WTC11 (cell line): ENCODE measurements at places on chromosomes 16 and 17. TPM values are rescaled to one million over a fixed set of nuclear protein-coding genes. Genes with fewer than 3 reads are reported as not detected.

Gene RND2
- total RNA-seq = 46.9 to 51.8 TPM (median 50.2 TPM) in 3 replicates

Gene NHLRC4
- 0.76 to 0.92 TPM (median 0.87 TPM) in 3 replicates for total RNA-seq

Gene SCN4A
- 5.2 to 5.8 TPM (median 5.5 TPM) in 3 replicates for total RNA-seq

Gene RAB26
- total RNA-seq = 6.2 to 7.3 TPM (median 6.9 TPM) in 3 replicates

Gene HNF1B
- 0.14 to 0.26 TPM (median 0.23 TPM) in 3 replicates for total RNA-seq

- no peaks in the 10 kb centered on the region for H3K36me3 ChIP-seq
- H3K27me3 ChIP-seq = peaks cover 93% of the 10 kb centered on the region
- H3K27ac ChIP-seq = no peak overlapping the region
- DNase-seq = peak; percentile 20
Measured at GRCh38 chr16:54284931-54285413, 1.6 kb downstream of the IRX3 start.

DNA sequence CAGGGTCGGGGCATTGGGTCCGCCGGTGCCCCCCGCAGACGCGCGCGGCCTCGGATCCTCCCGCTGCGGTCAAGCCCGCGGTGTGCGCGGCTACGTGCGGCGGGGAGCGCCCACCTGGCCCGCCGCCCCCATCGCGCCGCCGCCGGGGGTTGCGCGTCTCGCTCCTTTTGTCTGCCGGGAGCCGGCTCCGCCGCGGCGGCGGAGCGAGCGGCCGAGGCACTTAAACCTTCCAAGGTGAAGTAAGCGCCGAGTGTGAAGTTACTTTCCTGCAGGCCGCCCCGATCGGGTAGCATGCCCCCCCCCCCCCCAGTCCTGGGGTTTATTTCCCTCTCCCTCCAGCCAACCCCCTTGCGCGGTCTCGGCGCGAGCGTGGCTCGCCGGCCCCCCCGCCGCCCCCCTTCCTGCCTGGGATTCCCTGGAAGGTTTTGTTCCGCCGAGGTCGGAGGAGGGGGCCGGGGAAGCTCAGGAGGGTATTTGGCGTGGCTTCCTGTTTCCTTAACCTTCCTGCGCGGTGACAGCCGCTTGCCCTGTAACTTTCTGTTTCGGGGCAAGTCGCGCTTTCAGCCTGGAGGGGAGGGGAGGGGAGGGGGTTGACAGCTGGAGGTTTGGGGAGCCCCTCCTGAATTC is 56.6 kb upstream of the GSE1 start:
- peaks cover 8% of the 10 kb centered on the region for H3K27me3 ChIP-seq
- DNase-seq = peak; percentile 65
- peaks cover 53% of the 10 kb centered on the region for H3K4me1 ChIP-seq
- no peak overlapping the region for H3K27ac ChIP-seq
- peak overlapping the region; percentile 69 for H3K4me3 ChIP-seq

GRCh38 chr16:23709536-23709935 is 3.5 kb downstream of the ERN2 start:
- peaks cover 5% of the 10 kb centered on the region; the same call in 1 of the 2 replicates for H3K4me1 ChIP-seq
- no peak for DNase-seq
- peaks cover 56% of the 10 kb centered on the region for H3K27me3 ChIP-seq
- H3K27ac ChIP-seq = no peak overlapping the region
- no peak overlapping the region for H3K4me3 ChIP-seq

DNA sequence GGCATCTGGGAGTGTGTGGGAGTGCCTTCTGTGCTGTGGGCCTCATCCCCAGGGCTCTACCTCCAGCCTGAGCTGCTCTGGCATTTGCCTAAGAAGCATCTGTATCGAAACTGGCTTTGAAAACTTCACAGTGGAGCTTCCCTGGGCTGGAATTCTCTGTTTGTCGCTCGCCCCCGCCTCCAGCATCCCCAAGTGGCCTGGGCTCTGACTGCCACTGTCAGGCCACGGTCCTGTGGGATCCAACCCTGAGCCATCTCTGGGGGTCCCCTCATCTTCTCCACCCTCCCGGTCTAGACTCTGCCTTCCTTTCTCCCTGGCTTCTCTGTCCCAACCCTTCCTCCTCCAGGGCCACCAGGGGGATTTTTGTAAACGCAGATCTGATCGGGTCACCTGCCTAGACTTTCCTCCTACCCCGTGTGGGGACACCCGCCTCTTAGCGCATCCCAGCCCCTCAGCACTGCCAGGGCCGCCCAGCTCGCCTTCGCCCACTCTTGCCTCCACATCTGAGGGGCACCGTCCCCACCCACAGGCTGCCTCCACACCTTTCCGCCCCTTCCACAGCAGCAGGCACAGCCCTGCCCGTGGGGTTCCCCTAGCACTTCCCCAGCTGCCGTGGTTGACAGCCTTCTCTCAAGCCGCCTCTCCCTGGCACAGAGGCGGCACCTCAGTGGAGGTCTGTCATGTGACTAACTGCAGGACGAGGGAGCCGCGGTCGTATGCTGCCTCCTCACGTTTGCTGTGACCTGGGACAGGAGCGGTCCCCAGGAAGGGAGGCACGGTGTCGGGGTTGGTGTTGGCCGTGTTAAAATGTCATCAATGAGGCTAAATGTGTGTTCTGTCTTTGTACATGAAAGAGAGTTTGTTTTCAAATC is 12.0 kb downstream of the TBC1D24 start:
- no peak overlapping the region for H3K4me3 ChIP-seq
- DNase-seq = no peak
- 0 out of 2 replicates have a peak, but pooled peaks cover 4% of the 10 kb centered on the region for H3K4me1 ChIP-seq
- H3K27ac ChIP-seq = peak overlapping the region; percentile 54

- peaks cover 15% of the 10 kb centered on the region; the same call in 1 of the 2 replicates for H3K27me3 ChIP-seq
- H3K4me1 ChIP-seq = peaks cover 37% of the 10 kb centered on the region
- H3K27ac ChIP-seq = no peak within 1 kb of the TSS; the same call in 1 of the 2 replicates
- DNase-seq = peak; percentile 23
- H3K4me3 ChIP-seq = peak within 1 kb of the TSS; percentile 20
Measured at GRCh38 chr17:49210158-49211029, at the start of the genes ABI3 and GNGT2. Gene ABI3 (plus strand): TSS chr17:49210707. CDS start chr17:49210725, 18 bp downstream. Gene GNGT2 (minus strand): TSS chr17:49210574. CDS start chr17:49207422, 3,152 bp downstream.

- H3K27me3 ChIP-seq = peaks cover 18% of the 10 kb centered on the region
- no peak overlapping the region for H3K27ac ChIP-seq
- H3K4me1 ChIP-seq = peaks cover 7% of the 10 kb centered on the region; the same call in 1 of the 2 replicates
Measured at GRCh38 chr17:74566132-74566753, 1.1 kb downstream of the CD300H start.

DNA sequence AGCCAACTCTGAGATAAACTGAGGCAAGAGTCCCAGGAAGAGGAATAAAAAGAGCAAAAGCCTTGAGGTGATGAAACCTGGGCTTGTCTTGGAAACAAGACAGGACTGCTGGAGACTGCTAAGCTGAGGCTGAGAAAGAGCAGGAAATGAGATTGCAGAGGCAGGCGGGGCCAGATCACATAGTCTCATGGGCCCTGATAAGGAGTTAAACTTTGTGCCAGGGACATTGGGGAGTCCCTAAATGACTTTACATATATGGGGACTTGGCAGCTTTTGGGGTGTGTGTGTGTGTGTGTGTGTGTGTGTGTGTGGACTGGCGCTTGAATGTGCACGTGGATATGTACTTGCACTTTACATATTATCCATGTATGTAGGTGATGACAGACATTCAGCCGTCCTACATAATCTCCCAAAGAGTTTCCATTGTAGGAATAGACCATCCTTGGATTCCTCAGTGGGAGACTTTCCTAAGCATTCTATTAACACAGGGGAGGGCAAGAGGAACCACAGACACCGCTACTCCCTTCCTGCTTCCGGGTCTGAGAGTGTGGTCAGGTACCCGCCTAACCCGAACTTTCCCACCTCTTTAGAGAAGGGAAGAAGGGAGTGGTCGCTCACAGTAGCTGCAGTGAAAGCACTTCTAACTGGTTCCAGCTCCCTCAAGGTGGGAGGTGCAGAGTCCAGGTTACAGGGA is 123.1 kb downstream of the LYRM1 start:
- H3K4me3 ChIP-seq = no peak overlapping the region
- H3K4me1 ChIP-seq = 0 out of 2 replicates have a peak, but pooled peaks cover 3% of the 10 kb centered on the region
- no peak overlapping the region for H3K27ac ChIP-seq
- H3K27me3 ChIP-seq = no peaks in the 10 kb centered on the region

- DNase-seq = no peak
- H3K4me3 ChIP-seq = no peak overlapping the region
- H3K4me1 ChIP-seq = peaks cover 12% of the 10 kb centered on the region
- H3K27me3 ChIP-seq = no peaks in the 10 kb centered on the region
Measured at GRCh38 chr17:44039829-44040635, 25.3 kb upstream of the TMEM101 start.

DNA sequence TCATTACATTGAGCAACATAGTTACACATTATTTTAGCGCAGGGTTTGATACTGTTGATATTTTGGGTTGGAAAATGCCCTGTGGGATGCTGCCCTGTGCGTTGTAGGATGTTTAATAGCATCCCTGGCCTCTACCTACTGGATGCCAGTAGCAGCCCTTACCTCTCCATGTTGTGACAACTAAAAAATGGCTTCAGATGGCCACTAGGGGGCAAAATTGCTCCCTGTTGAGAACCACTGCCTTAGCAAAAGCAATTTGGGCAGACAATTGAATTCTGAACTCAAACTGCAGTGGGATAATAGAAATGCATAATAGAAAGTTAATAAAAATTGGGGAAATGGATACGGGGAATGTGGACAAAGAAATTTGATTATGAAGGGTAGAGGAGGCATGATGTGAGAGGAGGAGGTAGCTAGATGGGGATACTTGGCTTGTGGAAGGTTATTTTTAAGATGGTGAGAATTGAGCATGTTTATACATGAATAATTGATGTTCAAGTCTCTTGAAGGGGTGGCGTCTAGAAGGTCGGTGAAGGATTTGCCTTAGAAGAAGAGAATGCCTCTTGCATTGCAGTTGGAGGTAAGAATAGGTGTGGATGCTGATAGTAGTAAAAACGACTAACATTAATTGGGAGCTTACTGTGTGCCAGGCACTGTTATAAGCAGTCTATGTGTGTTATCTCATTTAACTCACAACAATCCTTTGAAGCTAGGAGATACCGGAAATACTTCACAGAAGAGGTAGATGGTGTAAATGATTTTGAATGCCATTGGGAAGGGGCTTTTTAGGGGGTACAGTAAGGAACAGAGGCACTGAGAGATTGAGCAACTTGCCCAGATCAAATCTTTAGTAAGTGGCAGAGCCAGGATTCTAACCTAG is 19.0 kb downstream of the HEATR9 start:
- DNase-seq = peak; percentile 50
- H3K27me3 ChIP-seq = no peaks in the 10 kb centered on the region
- H3K36me3 ChIP-seq = peaks cover 43% of the 10 kb centered on the region
- no peak overlapping the region for H3K4me3 ChIP-seq
- peak overlapping the region; percentile 83; the same call in 1 of the 2 replicates for H3K27ac ChIP-seq

DNA sequence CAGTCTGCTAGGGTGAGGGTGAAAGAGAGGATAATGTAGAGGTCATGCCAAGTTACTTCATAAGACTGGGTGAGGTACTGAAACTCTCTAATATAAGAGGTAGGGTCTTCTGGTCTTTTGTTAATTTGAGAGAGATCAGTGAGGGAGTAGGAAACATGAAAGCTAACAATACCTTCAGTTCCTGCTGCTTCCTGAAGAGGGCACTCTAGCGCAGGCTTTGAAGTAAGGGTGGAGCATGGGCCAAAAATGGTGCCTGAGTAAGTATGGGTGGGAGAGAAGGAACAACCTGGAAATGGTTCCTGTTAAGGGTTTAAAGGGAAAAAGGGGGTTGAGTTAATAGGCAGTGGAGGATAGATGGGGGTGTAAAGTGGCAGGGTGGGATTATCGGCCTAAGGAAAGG is 2449.5 kb downstream of the TP53TG3F start:
- no peak overlapping the region for H3K4me3 ChIP-seq
- H3K27me3 ChIP-seq = peaks cover 35% of the 10 kb centered on the region
- H3K27ac ChIP-seq = no peak overlapping the region
- H3K36me3 ChIP-seq = peaks cover 88% of the 10 kb centered on the region

GRCh38 chr17:57965521-57966160 is 10.4 kb upstream of the CUEDC1 start:
- H3K4me1 ChIP-seq = peaks cover 8% of the 10 kb centered on the region
- DNase-seq = no peak
- peaks cover 2% of the 10 kb centered on the region; the same call in 1 of the 2 replicates for H3K27me3 ChIP-seq
- no peak overlapping the region for H3K27ac ChIP-seq
- no peak overlapping the region for H3K4me3 ChIP-seq

- DNase-seq = no peak
Measured at GRCh38 chr17:30808785-30809286, 15.7 kb downstream of the CRLF3 start.

GRCh38 chr17:56819431-56820145 is 14.1 kb downstream of the C17orf67 start:
- no peak overlapping the region for H3K27ac ChIP-seq
- H3K4me3 ChIP-seq = no peak overlapping the region
- peaks cover 10% of the 10 kb centered on the region for H3K4me1 ChIP-seq

GRCh38 chr17:13592427-13592826 is 9.3 kb downstream of the HS3ST3A1 start:
- H3K27ac ChIP-seq = no peak overlapping the region
- no peaks in the 10 kb centered on the region for H3K27me3 ChIP-seq
- no peak for DNase-seq
- no peak overlapping the region for H3K4me3 ChIP-seq
- peaks cover 43% of the 10 kb centered on the region for H3K4me1 ChIP-seq
